ENCODE measurements at places on chromosomes 11 and 22.
A peak's percentile ranks its signal among the peaks of the same experiment; 100 is the strongest.

- DNase-seq = no peak
Measured at GRCh38 chr11:120181376-120181975, 29.4 kb upstream of the OAF start.

GRCh38 chr11:75868990-75869389, 54.0 kb downstream of the UVRAG start:
- no peak for DNase-seq

- DNase-seq = no peak
Measured at GRCh38 chr11:45105984-45106375, 40.5 kb upstream of the PRDM11 start.

- DNase-seq = no peak
Measured at GRCh38 chr11:79404325-79404724, 36.5 kb downstream of the TENM4 start.

DNA sequence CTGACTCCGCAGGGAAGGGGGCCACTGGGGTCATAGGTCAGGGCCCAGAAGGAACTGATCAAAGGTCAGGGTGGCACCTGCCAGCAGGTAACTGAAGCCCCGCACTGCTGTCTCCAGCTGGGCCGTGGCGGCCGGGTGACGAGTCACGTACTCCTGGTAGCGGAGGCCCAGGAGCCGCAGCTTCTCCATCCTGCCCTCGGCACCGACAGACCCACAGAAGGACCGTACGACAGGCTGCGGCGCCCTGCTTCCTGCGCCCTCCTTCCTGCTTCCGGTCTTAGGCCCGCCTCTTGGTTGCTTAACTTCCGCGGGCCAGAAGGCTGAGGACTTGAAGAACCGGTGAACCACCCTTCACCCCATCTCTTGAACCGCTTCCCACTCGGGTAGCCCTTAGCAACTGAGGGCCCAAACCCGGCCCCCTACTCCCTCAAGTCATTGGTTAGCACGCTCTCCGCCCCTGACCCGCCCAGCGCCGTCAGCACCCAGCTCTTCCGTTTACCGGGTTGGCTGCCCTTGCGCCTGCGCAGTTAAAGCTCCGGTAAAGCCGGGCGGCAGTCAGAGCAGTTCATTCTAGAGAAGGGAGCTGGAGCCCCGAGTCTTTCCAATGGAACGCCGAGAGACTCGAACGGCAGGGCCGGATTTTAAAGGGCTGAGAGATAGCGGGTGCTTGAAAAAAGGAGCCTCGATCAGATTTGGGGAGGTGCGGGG, at the start of gene PEX16:
Gene PEX16, minus strand, starts transcription at position 255 of the 708 bp plus-strand sequence. Its CDS starts 66 bp downstream, at position 189.
- DNase-seq = peak; percentile 97

GRCh38 chr11:64861227-64861975, 16.9 kb upstream of the CDC42BPG start:
- no peak for DNase-seq

GRCh38 chr22:31947296-31947695, 3.0 kb downstream of the YWHAH start:
- DNase-seq = peak; percentile 51

GRCh38 chr11:10930972-10931760, 73.3 kb upstream of the ZBED5 start:
- peak; percentile 40 for DNase-seq

DNA sequence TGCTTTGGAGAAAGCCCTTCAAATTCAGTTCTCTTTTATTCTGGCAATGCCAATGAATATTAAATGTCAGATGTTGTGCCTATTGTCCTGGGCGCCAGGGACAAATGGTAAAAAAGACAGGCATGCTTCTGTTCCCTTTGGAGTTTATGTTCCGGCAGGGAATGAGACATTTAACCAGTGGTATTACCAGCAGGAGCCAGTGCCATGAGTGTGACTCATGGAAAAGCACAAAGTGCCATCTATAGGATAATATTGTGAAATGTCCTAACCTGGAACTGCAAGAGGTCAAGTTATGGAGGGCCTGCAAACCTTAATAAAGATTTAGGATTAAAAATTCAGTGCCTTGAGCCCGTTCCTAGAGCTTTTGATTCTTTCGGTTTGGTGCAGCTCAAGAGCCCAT, 39.5 kb downstream of the REXO2 start:
- no peak for DNase-seq

GRCh38 chr11:79762279-79762921, 321.6 kb upstream of the TENM4 start:
- no peak for DNase-seq

DNA sequence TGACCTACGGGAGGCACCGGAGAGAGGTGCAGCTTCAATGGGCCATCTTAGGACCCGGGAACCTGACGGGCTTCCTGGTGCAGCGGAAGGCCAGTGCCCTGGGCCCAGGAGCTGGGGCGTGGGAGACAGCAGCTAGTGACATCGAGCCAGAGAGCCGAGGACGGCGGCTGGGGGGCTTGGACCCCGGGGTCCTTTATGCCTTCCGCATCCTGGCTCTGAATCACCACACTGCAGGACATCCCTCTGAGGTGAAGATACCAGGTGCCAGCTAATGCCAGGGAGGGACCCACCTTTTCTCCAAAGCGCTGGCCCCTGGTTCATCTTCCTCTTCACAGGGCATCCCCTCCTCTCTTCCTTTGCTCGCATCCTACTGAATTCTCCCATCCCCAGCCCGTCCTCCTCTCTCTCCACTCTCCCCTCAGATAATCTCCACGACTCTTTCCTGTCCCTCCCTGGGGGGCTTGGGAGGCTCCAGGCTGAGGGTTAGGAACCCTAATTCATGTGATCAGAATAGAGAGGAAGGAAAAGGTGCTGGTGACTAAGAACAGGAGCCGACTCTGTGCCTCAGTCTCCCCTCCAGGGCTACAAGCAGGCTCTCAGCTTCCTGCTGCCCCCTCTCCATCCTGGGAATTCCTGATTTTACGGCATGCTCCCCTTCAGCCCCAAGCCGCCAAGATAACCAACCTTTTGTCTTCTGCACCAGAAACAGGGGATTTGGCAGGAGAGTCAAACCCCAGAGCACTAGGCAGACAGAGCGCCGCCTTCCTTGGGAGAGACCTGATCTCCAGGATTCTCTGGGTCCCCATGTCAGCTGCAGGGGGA, 8.5 kb downstream of the VSIG10L2 start:
- DNase-seq = no peak

DNA sequence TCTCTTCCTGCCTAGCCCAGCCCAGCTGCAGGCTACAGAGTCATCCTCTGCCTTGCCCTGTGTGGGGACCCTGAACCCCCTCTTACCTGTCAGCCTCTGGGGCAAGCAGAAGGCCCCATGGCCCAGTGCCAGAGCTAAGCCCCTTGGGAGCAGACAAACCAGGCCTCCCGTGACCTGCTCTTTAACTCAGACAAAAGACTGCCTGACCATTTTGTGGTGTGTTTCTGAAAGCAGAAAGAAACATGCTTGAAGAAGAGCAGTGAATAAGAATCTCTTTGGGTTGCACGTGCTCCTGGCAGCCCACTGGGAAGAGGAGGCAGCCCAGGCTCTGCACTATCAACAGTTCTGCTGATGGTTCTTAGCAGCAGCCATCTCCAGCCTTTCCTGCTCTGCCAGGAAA, 118.6 kb downstream of the GRIK4 start:
- DNase-seq = no peak

DNA sequence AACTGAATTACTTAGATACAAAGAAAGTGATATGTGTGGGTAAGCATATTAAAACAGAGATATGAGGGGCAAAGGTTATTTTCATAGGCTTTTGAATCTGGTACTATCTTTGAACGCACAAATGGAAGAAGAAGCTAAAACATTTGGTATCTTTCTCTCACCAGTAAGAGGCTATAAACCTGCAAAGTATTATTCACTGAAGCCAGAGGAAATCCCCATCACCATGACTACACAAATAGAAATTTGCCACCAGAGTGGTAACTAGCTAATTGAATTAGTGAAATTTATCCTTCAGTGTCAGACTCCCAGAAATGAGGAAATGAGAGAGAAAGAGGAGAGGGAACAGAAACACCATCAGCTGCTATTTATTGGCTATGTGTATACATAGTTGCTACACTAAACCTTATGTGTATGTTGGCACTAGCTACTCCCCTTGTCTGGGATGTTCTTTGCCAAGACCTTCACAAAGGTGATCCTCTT, 503.4 kb downstream of the DLG2 start:
- no peak for DNase-seq

GRCh38 chr22:48088251-48088650, 1325.8 kb downstream of the TBC1D22A start:
- no peak for DNase-seq

DNA sequence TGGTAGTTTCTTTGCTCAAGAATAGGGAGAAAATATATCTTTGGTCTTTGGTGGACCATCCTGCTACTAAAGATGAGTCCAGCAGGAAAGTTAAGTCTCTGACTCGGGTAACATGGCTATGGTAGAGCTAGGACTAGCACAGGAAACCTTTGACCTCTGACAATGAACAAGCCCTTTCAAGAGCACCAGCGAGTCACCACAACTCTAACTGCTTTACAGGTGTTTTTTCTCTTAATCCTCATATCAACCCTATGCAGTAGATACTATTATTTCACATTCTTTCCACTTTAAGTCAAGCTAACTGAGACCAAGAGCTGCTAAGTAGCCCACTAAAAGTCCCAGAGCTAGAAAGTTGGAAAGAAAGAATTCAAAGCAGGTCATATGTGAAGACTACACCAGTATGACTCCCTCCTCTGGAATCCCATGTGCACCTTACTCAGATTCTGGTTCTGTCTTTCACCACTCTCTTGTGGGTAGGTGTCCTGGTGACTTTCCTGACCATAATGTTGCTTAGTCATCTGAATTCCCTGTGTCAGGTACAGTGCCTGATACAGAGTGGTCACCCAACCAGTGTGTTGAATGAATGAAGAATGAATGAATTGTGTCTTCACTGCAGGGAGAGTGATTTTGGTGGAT, 53.8 kb upstream of the ME3 start:
- DNase-seq = no peak

- no peak for DNase-seq
Measured at GRCh38 chr11:101729406-101730078, 145.7 kb upstream of the TRPC6 start.

DNA sequence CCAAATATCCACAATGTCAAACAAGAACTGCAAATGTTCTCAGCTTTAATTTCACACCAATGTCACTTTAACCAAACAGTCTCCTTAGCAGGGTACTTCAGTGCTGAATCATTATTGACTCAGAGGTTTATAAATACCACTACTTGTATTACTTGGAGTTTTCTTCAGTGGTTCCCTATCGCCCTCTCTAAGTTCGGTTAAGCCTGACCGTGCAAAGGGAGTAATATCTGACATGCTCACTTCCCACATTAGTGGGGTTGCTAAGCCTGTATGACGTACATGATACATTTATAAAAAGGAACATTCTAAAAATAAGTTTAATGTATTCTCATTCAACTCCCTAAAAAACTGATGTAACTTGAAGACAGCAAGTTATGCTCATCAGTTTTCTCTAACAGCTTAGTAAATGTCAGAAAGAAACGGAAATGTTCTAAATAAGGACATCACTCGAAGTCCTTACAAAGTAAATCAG, 93.1 kb upstream of the ZC3H12C start:
- no peak for DNase-seq

DNA sequence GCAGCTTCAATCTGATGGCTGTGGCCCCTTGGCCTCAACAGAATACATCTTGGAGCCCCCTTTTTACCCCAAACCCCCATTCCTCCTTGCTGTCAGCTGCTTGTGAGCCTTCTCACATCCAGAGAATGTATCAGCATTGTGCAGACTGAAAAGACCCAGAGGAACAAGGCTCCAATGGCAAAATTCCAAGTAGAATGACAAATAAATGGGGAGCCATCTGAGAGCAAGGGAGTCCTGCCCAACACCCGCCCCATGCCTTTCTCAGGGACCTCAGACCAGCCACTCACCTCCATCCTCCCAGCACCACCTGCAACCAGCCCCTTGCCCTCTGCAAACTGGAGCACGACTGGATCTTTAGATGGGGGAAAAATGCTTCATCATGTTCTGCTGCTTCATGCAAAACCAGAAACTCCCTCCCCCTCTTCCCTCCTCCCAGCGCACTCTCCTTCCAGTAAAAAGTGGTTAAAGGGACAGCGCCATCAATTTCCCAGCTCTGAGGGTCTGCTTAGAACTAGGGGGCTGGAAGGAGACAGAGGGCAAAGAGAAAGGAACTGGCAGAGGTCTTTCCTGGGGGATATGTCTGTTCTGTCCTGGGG, 2.2 kb upstream of the NEFH start:
- DNase-seq = no peak

GRCh38 chr11:134037046-134037908, 31.6 kb upstream of the JAM3 start:
- DNase-seq = peak; percentile 68

DNA sequence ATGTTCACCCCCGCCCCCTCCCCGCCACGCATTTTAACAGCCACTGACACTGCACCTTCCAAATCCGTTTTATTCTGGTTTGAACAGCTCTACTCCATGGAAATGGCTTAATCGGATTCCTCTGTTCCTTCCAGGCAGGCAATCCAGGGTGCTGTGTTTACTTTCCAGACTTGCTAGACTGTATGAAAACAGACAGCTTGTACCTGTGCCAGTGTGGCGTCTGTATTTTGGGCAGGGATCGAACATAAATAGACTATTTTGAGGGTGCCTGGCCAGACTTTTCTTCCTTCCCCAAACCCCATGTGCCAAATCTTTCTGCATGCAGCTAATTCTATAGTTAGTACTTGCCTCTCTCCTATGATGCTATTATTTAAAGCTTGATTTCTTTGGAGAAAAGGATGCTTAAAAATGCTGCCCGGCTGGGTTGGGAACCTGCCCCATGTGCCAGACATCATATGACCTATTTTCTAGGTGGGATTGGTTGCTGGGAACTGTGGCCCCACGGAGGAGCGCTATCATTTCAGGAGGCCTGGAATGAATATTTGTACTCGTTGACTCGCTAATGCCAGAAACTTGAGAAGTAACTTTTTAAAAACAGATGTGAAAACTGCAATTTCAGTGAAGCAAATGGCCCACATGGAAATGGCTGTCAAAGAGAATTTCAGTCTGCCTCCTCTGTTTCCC, 814.8 kb downstream of the BRD1 start:
- no peak for DNase-seq

DNA sequence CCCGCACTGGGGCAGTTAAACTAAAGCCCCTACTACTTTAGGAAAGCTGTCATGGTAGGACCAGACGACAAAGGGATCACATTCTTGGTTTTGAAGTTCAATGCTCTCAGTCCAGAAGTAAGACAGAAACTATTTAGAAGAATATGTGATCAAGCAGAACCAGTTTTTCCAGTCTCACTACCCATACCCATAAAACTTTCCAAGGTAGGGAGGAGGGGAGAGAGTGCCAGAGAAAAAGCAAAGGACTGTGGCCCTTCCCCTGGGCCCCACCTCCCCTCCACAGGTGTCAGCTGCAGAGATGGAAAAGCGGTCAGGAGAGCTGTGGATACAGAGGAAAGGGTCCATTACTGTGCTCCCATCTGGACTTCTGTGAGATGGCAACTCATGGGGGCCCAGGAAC, 587.1 kb downstream of the SOX6 start:
- no peak for DNase-seq
